NCI-H345 (cell line): ENCODE measurements at places on chromosomes 16 and 17.

DNA sequence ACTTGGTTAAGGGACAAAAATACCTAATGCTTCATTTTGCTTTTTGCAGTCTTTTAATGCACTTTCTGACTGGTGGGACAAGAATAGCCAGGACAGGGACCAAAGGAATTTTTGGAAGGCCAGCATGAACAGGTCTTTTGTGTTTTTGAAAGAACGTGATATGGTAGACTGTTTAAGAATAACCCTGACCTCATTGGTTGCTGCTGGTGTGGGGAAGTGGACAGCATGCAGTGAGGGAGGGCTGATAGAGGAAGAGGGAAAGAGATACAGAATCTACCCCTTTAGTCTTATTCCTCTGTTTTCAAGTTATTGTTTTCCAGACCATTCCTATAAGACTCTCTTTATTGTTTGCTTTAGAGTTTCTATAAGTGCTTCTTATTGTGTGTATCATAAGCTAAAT lies 816.2 kb downstream of the CDH11 start:
- no peak for DNase-seq

DNA sequence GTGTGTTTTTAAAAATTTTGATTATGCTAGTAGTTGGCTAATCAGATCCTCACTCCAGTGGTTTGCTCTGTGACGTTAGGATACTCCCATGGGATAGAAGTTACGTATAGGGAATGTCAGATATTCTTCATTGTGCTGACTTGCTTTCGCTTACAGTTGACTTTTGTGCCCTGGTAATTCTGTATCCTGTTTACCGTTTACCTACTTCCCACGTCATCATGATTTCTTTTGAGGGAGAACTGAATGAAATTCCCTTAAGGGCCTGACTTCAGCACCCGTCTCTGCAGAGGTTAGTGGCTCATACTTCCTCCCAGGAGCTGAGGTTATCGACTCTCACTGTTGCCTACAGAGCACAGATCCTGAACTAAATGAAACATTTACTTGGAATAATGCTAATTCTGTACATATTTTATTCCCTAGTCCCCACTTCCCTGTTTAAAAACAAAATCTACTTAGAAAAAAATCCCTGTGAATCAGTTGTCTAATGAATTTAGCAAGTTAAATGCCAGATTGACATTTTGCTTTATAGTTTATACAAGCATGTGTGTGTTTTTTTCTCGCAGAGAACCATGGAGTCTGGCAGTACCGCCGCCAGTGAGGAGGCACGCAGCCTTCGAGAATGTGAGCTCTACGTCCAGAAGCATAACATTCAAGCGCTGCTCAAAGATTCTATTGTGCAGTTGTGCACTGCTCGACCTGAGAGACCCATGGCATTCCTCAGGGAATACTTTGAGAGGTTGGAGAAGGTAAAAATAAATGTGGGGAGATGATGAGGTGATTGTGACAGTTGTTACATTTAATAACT lies 2.8 kb downstream of the PRKAR1A start:
- no peak for DNase-seq

DNA sequence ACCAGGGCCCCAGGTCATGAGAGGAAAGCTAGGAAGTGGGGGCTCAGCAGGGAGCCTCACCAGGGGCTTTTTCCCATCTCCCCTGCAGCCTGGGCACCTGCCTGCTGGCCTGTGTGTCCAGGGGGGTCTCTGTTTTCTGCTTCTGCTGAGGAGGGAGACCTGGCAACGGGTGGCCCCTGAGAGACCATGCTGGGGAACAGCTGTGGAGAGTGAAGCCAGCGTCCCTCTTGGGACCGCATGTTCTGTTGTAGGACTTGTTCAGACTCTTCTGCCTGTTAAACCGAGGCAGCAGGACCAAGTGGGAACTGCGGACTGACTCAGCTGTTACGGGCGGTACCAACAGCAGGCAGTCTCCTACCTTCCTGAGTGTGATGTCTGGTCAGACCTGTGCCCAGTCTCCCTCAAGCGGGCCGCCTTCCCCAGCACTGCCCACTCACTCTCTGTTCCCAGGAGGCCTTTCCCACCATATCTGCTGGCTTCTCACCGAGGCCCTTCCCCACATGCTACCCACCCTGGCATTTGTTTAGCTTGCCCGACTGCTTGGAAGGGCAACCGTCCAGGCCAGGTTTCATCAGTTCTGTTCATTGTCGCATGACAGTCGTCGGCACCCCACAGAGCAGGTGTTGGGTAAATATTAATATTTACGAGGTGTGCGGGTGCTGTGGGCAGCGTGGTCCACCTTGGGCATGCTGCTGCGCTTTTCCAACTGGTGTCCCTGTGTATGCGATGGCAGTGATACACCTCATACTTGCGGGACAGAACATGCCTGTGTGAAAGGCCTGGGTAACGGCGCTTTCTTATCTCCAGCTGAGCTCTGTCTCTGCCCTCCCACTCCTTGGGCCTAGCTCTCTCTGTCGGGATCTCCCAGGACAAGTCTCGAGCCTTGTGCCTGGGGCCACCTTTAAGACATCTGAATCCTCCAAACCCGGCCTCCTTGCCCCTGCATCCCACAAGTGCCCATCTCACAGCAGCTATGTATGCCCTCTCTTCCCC lies 69.4 kb downstream of the MPRIP start:
- no peak for DNase-seq

DNA sequence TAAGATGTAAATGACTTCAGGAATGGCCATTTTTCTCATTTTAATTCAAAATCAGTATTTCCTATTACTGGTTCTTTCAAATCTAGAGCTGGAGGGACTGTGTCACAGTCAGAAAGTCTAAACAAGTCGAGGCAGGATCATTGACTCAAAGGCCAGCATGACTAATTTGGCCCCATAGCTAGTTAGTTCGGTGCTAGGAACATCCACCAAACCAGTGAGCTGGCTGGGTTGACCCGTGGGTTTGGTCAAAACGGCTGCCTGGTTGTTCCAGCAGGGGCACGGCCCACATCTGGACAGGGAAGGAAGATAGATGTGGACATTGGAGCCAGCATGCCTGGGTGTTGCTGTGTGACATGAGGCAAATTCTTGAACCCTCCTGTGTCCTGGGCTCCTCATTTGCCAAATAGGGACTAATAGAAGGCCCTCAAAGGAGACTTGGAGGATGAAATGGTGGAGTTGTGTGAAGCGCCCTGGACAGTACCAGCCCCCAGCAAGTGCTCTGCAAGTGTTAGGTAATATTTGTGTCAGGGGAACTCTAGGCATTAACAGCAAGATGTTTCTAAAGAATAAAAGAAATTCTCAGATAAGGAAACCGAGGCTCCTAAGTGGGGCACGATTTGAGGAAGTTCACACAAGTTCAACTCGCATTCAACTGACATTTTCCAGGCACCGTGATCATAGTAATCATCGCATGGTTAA lies 46.2 kb downstream of the MEOX1 start:
- DNase-seq: no peak

DNA sequence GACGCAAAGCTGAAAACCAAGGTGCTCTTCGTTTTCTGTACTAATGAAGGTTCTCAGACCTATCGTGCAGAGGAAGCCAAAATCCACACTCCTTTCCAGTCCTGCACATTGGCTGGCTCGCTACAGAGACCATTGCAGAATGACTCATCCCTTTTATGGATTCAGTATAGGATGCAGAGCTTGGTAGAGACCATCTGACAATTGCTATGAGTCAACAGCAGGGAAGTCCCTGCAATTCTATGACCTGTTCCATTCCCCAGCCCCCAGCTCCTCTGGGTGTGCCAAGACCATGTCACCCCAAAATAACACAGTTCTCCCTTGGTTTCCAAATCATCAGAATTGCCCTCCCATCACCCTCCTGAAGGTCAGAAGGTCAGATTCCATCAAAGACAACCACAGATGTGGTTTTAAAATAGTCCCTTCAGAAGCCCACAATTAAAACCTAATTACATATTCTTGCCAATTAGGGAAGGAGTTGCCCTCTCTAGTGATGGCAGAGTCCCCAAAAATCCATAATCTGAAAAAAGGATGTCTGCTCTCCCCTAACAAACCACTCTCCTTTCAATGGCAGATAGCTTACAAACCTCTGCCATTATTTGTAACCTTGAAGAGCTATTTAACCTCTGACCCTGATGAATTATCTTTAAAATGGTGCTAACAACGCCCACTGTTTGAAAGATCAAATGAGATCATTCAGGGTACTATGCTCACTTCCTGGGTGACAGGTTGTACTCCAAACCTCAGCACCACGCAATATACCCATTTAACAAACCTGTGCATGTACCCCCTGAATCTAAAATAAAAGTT lies 108.2 kb upstream of the RBBP6 start:
- DNase-seq: no peak

DNA sequence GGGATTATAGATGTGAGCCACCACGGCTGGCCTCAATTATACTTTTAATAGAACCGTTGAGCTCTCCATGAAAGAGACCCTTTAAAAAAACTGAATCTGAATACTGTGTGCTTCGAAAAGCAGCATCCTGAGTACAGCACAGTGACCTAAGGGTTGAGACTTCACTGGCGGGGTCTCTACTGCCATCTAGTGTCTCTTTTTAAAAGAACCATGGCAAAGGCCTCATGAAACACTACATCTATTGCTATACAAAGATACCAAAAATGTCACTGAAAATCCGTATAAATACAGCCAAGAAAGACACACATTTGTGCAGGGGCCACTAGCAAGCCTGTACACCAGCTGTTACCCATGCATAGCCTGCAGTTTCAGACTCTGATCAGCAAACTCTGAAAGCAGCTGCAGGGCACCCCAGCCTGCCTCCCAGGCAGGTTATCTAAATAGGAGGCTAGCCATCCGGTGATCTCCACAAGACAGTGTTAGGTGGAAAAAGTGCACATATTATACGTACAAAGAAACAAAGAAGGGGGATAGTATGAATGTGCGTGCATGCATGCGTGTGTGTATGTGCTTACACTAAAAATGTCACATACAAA lies 35.3 kb downstream of the NPLOC4 start:
- peak; percentile 58 for DNase-seq

DNA sequence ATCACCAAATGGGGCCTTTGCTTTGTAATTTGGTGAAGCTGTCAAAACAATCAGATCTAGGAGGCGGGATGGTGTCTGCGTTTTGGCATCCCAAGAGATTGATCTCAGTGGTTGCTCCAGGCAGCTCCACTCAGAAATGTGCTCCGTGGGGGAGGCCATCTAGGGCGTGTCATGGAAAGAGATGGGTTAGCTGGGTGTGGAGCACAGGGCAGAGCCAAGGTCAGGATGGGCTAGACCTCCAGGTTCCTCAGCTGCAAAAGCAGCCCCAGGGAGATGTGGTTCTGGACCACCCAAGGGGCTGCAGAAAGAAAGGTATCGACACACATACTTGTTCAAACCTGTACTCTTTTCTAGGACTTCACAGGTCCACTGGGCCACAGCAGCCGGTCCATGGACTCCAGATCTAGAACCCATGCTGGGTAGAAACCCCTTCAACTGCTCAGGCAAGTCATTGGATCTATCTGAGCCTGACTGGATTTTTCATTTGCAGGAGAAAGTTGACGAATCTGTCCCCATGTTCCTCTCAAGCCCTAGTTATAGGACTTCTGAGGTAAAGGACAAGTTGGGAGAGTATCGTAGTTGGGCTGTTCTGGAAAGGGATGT lies 270.2 kb upstream of the RPL38 start:
- no peak for DNase-seq

- DNase-seq: no peak
Measured at GRCh38 chr17:78437508-78438169, 59.2 kb downstream of the PGS1 start.
